ENCODE measurements at places on chromosomes 3 and 15.

GRCh38 chr3:118980832-118981231, 53.8 kb downstream of the IGSF11 start:
- DNase-seq: no peak

DNA sequence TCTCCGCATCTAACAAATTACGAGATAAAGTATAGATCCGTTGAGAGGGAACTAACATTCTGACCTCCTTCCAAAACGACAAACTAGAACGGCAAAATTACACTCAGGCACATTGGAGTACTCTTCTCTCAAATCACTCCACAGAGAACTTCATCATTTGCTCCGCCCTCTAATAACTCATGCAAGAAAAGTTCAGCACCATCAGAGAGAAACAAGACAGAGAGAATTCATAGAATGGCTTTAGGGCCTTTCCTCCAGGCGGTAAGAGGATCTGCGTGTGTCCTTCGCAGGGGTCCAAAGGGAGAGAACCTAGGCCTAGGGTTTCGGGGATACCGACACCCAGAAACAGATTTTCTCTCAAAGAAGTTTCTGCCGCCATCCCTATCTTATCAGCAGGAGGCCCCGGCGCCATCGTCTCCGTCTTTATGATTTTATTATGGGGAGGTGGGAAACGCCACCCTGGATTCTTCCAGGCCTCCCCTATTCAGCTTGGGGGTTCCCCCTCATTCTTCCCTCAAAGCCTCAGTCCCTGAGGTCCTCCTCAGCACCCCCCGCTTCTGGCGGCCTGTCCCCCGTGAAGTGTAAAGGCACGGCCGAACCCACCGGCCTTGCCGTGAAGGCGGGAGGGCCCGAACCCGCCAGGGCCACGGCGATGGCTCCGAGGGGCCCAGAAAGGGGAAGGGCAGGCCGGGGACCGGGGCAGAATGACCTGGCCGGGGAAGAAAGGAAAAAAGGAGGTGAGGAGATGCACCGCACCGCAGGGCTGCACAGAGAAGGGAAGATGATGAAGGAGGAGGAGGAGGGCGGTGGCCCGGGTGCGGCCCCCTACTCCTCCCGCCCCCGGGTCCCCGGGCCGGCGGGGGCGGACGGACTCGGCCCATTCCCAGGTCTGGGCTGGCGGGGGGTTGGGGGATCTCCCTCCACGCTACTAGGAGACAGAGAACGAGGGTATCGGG, 768 bp downstream of the UBXN7 start:
- no peak for DNase-seq

DNA sequence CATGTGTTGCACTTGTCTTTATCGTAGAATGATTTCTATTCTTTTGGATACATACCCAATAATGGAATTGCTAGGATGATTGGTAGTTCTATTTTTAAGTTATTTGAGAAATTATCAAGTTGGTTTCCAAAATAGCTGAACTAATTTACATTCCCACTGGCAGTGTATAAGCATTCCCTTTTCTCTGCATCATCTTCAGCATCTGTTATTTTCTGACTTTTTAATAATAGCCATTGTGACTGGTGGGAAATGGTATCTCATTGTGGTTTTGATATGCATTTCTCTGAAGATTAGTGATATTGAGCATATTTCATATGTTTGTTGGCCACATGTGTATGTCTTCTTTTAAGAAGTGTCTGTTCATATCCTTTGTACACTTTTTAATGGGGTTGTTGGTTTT, 81.7 kb upstream of the NUDT16 start:
- DNase-seq: no peak

- DNase-seq: no peak
Observed at GRCh38 chr3:155704061-155704460, 40.8 kb downstream of the PLCH1 start.

DNA sequence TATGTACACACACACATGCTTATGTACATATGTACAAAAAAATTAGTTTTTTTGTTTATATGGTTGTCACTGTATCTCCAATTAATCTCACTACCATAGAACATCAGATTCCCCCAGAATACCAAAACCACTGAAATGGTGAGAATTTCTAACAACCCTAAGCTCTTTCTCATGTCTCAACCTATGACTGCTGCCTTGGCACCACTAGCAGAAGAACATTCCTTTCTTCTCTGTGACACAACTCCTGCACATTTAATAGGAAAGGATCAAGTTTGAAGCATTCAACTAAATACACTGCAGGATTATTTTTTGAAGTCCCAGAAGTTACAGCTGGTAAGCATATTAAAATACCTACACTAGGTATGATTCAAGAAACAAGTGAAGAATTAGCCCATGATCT, 109.6 kb downstream of the FAM174B start:
- DNase-seq: no peak

DNA sequence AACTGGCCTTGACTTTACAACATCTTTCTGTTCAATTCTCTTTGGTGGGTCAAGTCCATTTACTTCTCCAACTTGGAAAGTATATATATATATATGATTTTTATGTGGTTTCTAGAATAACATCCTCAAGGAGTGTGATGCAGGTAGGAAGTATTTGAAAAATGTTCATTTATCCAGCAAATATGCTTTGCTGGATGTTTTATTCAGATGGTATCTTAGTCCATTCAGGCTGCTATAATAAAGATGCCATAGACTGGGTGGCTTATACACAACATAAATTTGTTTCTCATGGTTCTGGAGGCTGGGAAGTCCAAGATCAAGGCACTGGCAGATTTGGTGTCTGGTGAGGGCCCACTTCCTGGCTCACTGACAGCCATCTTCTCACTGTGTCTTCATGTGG, 168.7 kb upstream of the RASGRP1 start:
- DNase-seq: no peak

DNA sequence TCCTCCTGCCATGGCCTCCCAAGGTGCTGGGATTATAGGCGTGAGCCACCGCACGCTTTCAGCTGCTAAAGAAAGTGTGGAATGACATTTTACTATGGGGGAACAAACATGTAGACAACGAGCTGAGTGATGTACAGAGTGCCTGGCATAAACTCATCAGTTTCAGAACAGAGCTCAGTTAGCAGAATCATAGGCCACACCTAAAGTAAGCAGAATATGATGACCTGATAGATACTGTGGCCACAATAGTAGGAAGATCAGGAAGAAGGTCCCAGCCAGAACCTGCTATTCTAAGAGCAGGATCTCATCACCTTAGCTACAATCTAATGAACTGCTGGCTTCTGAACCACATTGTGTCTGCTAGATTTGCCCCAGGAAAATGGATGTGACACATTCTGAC, 158.3 kb downstream of the TPRG1 start:
- no peak for DNase-seq

- DNase-seq: no peak
Observed at GRCh38 chr3:28569357-28569756, 220.7 kb upstream of the AZI2 start.

- no peak for DNase-seq
Observed at GRCh38 chr3:14256561-14257342, 78.1 kb downstream of the LSM3 start.

DNA sequence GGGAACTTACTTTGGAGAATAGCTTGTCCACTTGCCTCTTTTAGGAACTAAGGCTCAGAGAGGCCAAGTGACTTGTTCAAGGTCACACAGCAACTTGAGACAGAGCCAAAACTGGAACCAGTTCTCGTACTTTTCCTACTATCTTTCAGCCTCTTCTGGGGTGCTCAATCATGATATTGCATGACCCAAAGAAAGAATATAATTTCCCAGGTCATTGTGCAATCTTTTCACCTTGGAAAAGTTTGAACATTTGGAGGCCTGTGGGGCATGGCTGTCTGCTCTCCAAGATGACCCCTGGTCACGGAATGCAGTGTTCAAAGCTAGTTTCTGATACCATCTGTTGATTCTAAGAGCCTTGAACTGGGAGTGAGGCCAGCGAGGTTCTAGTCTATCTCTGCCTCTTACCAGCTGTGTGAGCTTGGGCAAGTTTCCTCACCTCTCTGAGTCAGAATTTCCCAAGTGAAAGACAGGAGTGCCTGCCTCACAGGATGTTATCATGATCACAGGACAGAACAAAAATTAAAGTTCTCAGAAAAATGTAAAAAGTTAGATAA, 89.7 kb downstream of the BDH1 start:
- no peak for DNase-seq

DNA sequence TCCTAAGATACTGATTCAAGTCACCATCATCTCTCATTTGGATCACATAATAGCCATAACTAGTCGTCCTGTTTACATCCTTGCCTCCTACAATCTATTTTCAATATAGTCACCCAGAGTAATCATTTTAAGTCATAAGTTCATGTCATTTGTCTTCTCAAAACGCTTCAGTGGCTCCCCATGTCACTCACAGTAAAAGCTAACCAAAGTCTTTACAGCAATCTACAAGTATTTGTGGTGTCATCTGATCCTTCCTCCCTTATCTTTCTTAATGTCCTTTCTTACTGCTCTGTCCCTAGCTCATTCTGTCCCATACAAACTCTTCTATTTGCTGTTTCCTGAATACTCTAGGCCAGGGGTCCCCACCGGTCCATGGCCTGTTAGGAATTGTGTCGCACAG, 28.8 kb downstream of the GBE1 start:
- no peak for DNase-seq

- no peak for DNase-seq
Observed at GRCh38 chr15:65374334-65374733, 3.5 kb downstream of the IGDCC3 start.

GRCh38 chr3:8886546-8886945, 76.7 kb downstream of the RAD18 start:
- no peak for DNase-seq

All from C1 segment of cervical spinal cord (tissue), 14 donors.